ENCODE measurements at places on chromosomes 4 and X.

DNA sequence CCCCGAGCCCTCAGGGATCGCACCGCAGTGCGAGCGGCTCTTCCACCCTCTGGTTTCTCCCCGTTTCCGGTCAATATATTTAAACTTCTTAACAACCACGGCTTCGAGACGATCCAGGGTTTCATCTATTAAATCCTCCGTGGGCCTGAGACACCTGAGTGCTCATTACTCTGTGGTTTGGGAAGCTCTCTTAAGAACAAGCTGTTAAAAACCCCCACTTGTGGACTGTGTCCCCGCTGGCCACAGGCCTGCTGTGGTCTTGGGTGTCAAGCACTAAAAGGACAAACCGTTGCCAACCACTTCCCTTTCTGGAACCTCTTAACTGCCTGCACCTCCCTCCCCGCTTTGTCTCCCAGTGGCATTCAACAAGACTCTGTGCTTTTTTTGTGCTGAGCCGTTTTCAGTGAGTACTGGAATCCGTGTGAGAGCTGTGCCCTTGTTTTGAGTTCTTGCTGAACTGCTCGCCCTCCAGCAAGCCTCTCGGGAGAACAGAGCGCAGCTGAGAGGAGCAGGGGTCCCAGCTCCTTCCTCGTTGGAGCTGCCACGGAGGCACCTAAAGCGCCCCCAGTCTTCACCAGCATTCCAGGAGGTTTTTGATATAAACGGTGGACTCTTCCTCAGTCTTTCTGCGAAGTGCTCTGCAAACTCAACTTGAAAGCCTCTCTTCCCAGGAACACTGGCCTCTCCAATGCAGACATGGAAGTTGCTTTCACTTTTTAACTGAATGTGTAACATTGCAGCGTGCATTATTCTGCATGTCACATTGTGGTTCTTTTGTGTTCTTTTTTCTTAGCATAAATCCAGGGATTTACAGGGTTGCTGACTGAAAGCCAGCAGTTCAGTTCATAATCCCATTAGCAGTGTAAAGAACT lies 691 bp upstream of the IGFBP7 start:
- DNase-seq = peak; percentile 57

- peak; percentile 38 for DNase-seq
These were observed 20.2 kb downstream of the GPAT3 start for GRCh38 chr4:83556006-83556707.

DNA sequence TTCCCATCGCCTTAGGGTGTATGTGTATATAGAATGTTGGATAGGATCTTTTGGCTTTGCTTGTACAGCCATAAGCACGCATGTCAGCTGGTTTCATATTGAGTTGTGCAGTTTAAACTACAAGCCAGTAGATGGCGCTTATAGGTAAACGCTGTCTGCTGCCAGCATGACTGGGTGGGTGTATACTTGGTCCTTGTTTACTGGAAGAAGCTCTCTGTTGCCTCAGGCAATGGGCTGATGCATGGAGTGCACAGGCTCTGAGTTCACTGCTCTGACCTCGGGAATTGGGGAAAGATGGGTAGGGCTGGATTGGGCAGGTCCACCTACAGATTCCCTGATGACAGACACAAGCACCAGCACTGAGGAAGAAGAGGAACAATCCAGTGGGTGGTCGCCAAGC lies 831.5 kb downstream of the STIM2 start:
- DNase-seq = peak; percentile 41

- no peak for DNase-seq
These were observed 1607.9 kb upstream of the TENM3 start for GRCh38 chr4:180635281-180635680.

- no peak for DNase-seq
These were observed 179.1 kb upstream of the NDST4 start for GRCh38 chr4:115292320-115293092.

DNA sequence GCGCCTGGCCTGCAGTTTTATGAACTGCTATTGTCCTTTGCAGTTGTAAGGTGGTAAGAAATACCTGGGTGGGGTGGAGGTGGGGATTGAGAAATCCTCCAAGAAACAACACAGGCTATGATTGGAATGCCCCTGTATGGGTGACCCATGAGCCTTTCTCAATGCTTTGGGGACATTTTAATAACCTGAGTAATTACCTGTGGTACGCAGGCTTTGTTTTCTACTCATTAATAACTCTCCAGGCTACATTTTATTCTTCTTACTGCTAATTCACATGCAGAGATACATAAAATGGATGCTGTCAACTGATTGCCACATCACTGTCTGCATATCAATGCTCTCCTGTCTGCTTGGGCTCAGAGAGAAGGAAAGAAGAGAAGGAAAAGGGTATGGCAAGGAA lies 41.8 kb downstream of the PHEX start:
- no peak for DNase-seq

Measured in suppressor macrophage treated with lipopolysaccharide for 4 hours (primary cell).